ENCODE measurements at places on chromosomes 2 and 18.

DNA sequence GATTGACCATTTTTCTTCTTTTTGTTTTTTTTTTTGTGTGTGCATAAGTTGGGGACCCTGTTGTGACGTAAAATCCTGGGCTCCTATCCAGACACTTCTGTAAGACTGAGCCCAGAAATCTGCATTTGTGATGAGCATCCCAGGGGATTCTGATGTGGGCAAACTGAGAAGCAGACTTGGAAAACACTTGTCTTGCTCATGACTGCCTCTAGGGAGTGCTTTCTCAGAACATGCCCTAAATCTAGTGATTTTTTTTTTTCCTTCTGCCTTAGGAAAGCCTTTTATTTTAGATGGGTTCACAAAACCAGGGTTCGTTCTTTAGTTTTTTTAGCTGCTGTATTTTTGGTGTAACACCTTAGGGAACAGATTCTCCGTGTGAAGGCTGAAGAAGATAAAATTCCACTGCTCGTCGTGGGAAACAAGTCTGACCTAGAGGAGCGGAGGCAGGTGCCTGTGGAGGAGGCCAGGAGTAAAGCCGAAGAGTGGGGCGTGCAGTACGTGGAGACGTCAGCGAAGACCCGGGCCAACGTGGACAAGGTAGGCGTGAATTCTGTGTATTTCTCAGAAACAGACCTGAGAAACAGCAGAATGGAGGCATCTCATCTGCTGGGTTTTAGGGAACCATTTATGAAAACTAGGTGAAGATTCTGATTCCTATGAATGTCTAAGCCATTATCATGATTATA is 36.7 kb downstream of the RALB start:
- no peak for DNase-seq

DNA sequence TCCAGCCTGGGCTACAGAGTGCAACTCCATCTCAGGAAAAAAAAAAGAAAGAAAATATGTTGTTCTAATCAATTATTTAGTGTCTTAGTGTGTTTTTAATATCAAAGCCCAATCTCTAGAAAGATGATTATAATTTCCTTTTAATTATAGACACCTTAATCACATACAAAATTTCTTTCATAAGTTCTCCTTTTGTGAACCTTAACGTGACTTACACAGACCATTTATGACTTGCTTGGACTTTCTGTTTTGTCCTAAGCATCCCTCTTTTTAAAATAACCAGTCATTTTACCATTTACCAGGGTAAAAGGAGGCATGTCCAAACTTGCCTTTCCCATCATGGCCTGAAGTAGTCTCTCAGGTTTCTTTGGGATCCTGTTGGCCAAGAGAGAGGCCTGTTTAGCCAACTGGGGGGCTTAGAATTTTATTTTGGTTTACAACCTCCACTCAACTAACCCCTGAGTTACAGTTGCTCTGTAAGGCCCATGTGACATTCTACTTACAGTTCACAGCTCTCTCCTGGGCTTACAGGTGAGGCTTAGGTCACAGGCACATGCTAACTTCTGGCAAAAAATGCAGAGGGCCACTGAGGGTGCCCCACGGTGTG is 23.9 kb upstream of the GPR155 start:
- no peak for DNase-seq

DNA sequence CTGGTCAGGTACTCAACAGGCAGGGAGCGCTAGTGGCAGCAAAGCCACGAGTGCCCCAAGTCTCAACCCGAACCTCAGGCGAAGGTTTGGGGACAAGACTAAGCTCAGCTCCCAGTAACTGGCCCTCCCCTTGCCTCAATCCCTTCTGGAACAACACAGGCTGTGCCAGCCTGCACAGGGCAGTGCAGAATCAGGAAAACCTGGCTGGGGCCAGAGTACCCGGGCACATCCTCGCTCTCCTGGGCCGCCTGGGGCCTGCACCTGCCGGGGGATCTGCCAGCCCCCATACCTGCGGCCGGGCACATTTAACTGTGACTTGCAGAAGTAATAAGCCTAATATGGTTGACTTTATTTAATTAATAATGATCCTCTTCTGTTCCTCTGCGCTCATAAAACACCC is 60.6 kb downstream of the GBX2 start:
- DNase-seq: no peak

GRCh38 chr2:47054868-47055267 is 100.2 kb downstream of the STPG4 start:
- DNase-seq: no peak

GRCh38 chr2:134190062-134190806 is 63.6 kb upstream of the MGAT5 start:
- no peak for DNase-seq

- DNase-seq: no peak
These were observed 702 bp downstream of the LMAN1 start for GRCh38 chr18:59358414-59358711.

DNA sequence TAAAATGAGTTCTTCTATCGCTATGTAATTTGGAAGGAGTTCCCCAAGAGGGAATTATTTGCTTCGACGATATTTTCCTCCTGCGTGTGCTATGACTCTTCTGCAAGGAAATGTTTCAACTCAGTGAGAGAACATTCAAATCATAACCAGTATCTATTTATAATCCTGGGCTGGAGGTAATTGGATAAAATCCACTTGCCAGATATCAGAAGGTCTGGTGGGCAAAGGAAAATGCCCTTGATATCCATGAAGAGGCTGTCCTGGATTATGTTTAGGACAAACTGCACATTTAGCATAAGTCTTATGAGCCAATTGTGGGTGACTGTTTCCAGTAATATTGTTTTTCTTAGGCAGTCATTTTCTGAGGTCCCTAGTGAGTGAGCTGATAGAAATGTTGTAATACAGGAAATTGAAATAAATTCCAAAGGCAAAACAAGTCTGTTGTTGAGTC is 17.7 kb downstream of the RPIA start:
- DNase-seq: no peak

- DNase-seq: no peak
These were observed 87.5 kb downstream of the SOCS6 start for GRCh38 chr18:70376137-70376913.

DNA sequence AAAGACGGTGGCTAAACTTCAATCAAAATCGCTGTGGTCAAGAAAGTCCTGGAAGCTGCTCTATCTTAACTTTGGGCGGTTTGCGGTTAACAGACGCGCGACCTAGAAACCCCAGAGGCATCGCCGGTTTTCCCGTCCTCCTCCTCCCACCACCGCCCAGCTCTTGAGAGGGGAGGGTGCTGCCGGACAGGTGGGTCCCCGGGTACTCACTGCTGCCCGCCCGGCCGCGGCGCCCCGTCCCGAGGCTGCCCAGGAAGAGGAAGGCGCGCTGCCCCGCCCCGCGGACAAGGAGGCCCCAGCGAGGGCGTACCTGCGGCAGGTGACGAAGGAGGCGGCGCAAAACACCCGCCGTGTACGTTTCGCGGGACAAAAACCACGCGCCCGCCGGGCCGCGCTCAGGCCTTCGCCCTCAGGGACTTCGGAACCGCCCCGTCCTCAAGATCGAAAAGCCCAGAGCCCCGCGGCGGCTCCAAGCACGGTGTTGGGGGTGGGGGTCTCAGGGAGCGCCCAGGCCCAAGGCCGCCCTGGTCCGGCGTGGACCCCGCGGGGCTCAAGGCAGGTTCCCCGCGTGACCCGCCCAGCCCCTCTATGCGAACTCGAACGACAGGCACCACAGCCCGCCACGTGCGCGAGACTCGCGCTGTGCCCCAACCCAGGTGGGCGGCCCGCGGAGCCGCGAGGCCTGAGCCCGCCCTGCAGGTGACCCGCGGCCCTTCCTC is at the start of gene SH3YL1:
TSS of gene SH3YL1 (minus strand) at position 259 of the 719 bp plus-strand sequence. CDS start at position 211, 48 bp downstream.
- DNase-seq: peak; percentile 59

DNA sequence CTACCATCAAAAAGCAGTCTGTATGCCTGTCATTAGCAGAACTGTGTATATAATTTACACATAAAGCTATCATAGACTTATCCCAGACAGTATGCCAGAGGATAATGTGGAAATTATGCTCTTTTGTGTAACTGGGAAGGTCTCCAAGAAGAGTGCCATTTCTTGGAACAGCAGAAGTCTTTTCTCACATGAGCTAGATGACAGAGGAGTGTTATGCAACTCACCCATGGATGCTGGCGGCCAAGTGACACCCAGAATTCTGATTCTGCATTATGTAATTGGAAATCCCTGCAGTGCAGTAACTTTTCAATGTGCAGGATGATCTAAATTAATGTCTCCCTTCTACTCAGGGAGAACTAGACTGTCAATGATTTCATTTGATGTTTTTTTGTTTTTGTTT is 160.0 kb downstream of the UBE2E3 start:
- DNase-seq: no peak

GRCh38 chr18:76981396-76981968 is 151.1 kb downstream of the MBP start:
- no peak for DNase-seq

DNA sequence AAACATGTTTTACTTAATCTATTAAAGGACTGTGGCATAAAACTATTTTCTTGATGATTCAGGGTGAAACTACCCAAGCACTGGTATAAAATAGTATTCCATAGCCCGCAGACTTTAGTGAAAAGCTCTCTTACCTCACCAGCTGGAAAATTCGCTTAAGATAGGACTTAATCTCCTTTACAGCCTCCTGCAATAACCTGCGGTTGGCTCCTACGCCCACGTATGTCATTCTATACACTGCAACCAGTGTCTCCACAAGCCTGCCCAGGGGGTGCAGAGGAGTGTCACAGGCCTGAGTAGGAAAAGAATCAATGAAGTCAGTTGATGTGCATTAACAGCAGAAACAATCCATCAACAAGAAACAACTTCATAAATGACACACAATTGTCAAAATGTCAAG is 11.3 kb upstream of the MPP4 start:
- DNase-seq: no peak

GRCh38 chr18:41845563-41845962 is 109.5 kb upstream of the PIK3C3 start:
- no peak for DNase-seq

DNA sequence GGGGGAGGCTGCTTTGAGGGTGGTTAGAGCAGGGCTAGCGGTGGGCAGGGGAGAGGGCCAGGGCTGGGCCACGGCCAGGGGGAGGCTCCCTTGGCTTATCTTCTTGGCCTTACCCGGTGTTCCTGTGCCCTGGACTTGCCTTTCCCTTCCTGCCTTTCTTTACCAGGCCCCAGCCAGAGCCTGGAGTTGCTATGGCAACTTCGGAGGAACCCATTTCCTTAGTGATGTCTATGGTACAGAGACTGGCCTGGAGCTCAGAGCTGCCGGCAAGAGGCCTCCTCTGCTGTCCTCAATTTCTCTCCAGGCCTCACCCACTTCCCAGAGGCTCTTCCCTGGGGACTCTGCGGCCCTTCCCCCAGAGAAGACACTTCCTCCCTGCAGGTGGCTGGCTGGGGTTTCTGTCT is 11.5 kb downstream of the SPEG start:
- no peak for DNase-seq

GRCh38 chr2:236582968-236583367 is 13.3 kb downstream of the ACKR3 start:
- no peak for DNase-seq

GRCh38 chr2:80489717-80490116 is 185.2 kb upstream of the LRRTM1 start:
- DNase-seq: no peak

DNA sequence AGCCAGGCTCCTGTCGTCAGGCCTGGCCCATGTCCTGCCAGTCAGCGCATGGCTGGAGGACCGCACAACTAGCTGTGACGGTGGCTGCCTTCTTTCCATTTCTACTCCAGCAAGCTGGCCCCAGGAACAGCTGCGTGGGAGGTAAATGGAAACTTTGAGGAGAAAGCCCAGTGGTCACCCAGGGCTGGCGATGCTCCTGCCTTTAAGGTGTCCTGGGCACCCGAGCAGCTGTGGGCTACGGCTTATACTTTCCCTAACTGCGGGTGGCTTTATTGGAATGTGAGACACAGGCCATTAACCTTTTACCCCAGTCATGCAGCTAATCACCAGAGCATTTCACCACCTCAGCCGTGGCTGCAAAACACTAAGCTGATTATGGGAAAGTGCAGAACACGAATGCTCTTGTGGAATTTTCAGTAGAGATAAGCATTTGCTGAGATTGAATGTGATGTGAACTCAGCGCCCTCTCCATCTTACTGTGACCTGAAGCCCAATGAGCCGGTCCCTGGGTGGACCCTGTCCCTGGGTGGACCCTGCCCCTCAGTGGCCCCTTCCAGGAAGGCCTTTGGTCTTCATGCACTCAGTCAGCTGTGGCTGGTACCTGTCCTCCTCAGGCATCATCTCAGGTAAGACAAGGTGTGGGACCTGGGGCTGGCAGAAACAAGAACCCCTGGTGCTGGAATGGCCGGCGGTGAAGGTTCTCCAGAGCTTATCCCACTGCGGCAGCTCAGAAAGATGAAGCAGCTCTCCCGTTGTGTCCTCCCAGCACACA is 275.4 kb upstream of the HS6ST1 start:
- no peak for DNase-seq

- no peak for DNase-seq
These were observed 44.7 kb upstream of the INHBB start for GRCh38 chr2:120301284-120301683.

DNA sequence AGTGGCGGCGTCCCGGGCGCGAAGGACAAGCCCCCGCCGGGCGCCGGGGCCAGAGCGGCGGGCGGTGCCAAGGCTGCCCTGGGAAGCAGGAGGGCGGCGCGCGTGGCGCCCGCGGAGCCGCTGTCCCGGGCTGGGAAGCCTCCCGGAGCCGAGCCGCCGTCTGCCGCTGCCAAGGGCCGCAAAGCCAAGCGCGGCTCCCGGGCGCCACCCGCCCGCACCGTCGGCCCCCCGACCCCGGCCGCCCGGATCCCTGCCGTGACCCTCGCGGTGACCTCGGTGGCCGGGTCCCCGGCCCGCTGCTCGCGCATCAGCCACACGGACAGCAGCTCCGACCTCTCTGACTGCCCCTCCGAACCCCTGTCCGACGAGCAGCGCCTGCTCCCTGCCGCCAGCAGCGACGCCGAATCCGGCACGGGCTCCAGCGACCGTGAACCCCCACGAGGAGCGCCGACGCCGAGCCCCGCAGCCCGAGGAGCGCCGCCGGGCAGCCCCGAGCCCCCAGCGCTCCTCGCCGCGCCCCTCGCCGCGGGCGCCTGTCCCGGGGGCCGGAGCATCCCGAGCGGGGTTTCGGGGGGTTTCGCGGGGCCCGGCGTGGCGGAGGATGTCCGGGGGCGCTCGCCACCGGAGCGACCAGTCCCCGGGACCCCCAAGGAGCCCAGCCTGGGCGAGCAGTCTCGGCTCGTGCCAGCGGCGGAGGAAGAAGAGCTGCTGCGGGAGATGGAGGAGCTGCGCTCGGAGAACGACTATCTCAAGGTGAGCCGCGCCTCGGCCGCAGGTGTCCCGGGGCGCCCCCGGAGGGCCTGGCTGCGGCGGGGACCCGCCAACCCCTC is 820 bp downstream of the MTCL1 start:
- DNase-seq: peak; percentile 9
